ENCODE measurements at places on chromosomes 7 and 10.
A peak's percentile ranks its signal among the peaks of the same experiment; 100 is the strongest.

DNA sequence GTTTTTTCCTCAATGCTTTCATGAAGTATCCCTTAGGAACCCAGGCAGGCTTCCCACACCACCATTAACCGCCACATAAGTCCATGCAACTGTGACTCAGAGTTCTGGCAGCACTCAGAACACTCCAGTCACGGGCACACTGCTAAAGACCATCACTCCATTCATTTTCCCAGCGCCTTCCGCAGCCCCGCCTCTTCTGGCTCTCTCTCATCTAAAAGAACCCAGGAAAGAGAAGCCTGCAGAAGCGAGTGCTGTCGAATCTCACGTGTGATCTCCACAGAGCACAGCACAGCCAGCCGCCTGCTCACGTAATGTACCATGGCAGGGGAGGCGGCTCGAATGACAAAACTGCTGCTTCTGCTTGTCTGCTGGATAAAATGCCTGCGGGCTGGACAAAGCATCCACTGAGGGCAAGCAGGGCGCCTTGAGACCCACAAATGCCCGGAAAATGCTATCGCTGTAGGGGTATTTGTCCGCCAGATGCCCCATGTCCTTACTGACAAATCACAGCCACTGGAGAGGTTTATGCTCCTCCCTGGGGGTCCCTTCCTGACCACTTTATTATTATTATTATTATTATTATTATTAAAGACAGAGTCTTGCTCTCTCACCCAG is 1.8 kb downstream of the PSMG3 start:
- no peak for DNase-seq

DNA sequence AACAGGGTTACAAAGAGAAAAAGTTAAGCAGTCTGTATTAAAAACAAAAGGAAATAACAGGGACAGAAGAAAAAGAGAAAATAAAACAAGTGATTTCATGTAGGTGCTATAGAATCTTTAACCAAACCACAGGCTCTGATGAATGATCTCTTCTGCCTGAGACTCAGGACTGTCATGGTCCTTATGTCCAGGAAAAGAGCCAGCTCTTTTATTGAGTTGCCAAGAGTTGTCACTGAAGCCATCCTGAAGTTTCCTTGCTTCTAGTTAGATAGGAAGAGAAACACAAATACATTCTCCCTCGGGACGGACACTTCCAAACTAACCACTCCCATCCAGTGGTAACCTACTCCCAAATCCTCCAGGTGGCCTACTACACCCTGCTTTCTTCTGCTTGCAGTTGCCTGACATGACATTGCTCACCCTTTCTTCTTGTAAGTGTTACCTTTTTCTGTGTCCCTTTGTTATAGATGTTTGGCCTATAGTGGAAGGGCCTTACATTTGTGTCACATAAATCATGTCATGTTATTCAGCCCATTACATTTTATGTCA is 346.7 kb downstream of the NRG3 start:
- DNase-seq = no peak

- DNase-seq = no peak
These were observed 4.8 kb upstream of the KCNIP2 start for GRCh38 chr10:101848408-101848807.

DNA sequence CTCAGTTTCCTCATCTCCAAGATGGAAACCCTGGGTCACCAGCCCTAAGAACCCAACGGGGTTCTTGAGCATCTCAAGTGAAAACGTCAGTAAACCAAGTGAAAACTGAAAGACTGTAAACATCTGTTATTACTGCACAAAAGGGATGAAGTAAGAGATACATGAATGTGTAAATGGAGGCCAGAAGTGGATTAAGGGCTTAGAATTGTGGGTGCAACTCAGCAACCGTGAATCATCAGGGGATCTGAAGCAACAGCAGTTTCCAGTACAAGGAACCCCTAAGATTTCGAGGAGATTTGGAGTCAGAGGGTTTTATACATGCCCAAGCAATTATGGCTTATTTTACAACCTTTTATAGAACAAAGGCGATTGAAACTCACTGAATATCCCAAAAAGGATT is 95.7 kb upstream of the SVIL start:
- no peak for DNase-seq

GRCh38 chr7:143396625-143397556 is 11.8 kb downstream of the EPHA1 start:
- no peak for DNase-seq

- DNase-seq = no peak
These were observed 177.4 kb downstream of the ELFN1 start for GRCh38 chr7:1847260-1848001.

GRCh38 chr10:11170993-11171851 is 153.6 kb downstream of the CELF2 start:
- DNase-seq = peak; percentile 60

DNA sequence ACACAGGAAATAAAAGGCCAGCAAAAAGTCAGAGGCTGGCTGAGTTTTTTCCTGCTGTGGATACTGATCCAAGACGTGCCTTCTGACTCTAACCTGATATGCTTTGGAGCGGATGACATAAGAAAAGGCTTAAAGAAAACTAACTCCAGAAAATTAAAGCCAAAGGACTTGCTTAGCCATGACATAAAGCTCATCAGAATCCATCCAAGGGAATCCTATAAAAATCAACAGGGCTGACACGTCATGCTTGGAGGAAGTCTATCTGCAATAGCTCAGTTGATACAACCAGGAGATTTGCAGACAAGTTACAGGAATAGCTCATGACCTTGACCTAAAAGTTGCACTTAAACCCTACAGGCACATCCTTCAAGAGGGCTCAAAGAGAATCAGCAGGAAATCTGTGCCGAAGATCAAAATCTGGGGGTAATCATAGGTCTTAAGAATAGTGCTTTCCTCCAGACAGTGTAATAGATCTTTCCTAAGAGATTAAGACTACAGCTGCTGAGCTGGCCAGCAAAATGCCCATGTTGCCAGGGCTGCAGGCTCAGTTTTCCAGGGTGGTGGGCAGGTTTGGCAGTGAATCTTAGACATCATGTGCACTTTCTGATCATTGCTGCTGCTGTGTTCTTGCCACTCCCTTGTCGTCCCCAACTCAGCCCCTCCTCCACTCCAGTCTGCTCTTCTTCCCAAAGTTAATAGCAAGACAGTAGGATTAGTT is 111.5 kb upstream of the SVIL start:
- no peak for DNase-seq

GRCh38 chr10:2951235-2951835 is 116.0 kb upstream of the PFKP start:
- DNase-seq = no peak

DNA sequence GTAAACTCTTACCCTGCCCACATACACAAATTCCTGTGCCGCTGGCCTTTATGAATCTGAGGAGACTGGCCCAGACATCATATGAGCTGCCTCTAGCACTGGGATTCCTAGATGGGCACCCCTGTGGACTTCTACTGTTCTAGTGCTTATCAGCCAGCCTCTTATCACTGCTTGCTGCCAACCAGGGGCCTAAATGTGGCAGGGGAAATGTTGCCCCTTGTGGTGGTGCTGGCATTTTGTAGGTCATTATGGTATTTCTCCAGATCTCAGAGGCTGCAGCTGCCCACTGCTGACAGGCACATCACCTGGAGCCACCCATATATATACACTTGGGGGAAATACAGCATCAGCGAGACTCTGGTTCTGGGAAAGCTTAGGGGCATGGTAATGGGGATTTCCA is 5.4 kb downstream of the SFR1 start:
- no peak for DNase-seq

- DNase-seq = peak; percentile 70
These were observed 14.6 kb downstream of the CHST12 start for GRCh38 chr7:2417981-2418481.

DNA sequence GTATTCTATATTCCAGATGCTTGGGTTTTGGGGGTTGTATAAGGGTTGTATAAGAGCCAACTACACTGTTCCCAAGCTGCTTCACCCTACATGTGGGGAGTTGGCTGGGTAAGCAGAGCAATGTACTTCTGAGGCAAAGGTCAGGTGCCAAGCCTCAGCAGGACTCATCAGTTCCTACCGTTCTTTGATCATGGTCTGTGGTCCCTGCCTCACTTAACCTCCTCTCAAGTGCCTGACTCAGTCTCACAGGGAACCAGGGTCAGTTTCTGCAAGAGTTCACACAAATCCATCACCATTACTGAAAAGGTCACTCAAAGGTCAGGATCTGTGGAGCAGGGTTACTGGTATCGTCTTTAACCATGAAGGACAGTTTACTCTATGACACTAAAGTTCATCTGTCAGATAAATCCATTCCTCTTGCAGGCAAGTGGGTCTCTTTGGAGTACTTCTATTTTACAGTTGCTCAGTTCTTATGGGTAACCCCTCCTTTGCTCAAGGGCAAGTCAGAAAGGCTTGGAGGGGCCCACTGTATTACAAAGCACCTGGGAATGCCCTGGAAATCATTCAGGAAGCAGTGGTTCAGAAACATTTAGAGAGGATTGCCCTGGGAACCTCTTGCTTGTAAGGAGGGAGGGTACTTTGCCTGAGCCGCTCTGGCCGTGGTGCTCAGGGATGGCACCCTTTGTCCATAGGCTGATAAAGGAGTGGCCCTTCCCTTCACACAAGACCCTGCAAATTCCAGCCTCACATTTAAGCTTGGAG is 184.3 kb upstream of the CDCA7L start:
- DNase-seq = no peak

DNA sequence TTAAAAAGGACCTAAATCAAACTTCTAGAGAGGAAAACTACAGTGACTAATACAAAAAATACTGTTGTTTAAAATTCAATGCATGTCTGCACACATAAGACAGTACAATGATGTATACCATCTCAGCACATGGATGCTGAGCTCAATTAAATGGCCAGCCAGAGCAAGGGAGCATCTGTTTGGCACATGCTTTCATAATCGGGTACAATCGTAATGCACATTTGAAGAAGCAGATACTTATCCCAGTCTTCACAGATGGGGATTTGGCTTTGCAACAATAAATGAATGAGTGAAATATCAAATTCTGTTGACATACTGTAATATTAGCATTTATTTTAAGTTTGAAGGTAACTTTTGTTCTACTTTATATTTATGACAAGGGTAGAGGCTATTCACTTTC is 187.8 kb downstream of the CRPPA start:
- no peak for DNase-seq

- DNase-seq = no peak
These were observed 312.9 kb downstream of the GRID1 start for GRCh38 chr10:86053675-86054074.

DNA sequence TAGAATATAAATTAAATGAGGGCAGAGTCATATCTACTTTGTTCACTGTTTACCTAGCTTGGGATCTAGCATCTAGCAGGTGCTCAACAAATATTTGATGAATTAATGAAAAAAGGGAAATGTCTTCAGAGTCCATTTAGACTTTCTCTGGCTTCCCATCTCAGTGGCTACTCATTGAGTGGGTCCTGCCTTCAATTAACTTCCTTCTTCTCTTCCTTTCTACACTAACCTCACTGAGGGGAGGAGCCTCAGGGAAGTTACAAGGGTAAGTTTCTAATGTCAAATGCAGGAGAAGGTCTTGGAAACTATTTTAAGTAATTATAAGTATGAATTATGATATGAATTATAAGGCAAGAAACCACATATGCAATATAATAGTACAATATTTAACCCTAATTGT is 28.2 kb upstream of the MPP7 start:
- no peak for DNase-seq

GRCh38 chr10:49099046-49099445 is 16.3 kb downstream of the VSTM4 start:
- DNase-seq = no peak

DNA sequence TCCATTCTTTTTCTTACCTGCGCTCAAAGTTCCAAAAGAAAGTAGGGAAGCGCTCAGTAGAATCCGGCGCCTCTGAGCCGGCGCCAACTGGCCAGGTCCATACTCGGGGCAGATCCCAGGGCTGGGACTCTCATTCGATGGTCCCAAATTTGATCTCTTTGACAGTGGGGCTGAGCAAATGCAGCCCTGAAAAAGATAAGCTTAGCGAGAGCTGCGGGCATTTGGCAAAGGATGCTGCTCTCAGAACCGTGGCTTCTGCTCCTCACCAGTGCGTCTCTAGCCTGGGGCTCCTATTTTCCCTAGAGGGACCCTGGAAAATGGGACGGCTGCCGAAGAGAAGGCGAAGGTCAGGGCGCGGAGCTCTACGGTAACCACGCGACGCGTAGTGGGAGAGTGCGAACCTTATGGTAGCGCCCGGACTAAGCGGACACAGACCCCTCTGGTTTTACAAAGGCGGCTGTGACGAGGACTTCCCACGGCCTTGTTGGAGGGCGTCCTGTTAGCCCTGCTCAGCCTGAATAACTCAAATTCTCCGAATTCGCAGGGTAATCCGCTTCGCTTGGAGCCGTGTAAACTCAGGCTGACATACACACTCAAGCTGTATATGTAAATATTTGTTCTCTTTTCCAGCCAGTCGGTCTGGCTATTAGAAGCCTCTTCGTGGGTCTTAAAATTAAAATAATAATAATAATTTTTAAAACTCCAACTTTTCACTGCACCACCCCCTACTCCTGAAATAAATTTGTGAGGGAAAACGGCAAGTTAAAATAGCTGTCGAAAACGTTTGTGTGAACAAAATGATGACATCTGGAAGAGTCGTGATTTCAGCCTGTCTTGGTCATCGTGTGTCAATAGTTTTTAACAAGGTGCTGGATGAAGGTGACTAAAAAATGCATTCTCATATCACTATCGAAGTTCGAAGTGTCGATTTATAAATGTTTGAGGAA is 869 bp upstream of the TBX20 start:
- no peak for DNase-seq

DNA sequence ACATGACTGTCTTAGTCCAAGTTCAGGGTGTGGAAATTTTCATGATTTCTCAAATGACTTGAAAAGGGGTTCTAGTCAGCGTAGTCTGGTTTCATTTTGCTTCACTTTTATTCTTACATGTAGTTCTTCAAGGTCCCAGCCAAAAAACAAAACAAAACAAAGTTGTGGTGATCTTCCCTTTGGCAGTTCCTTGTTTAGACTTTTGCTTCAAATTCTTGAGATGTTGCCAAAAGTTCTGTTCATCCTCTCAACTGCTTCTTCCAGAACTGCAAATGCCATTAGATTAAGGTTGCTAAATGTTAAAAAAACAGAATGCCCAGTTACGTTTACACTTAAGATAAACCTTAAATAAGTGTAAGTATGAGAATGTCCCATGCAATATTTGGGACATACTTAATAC is 370.8 kb upstream of the LRRTM3 start:
- DNase-seq = no peak

GRCh38 chr7:128708824-128709223 is 30.3 kb upstream of the CALU start:
- DNase-seq = no peak

GRCh38 chr7:134842886-134843430 is 63.5 kb downstream of the CALD1 start:
- no peak for DNase-seq

- DNase-seq = no peak
These were observed 59.9 kb downstream of the C10orf143 start for GRCh38 chr10:130050721-130051120.

- no peak for DNase-seq
These were observed 1.1 kb upstream of the EIF4H start for GRCh38 chr7:74173074-74173473.

Measured in activated naive CD4-positive, alpha-beta T cell treated with Interleukin-2 at 50 U/mL for 16 hours (primary cell).